Activated T-helper 1 cell treated with anti-CD3 and anti-CD28 coated beads, Interleukin-12 subunit alpha, Interleukin-12 subunit beta, Interleukin-2, Interleukin-4 antibody, amounts not matched to agents 30 ng/mL and 10 ng/mL and 1 ng/mL, durations not matched to agents 14 hours and 24 hours and 36 hours (primary cell): ENCODE measurements at places on chromosomes 4 and X. TPM values are rescaled to one million over a fixed set of nuclear protein-coding genes. Genes with fewer than 3 reads are reported as not detected.

The MAGIX gene
- 1.4 and 2.8 TPM in 2 replicates for total RNA-seq

The NALF2 gene
- 1.2 TPM in 2 replicates for total RNA-seq

The TBC1D9 gene
- 0.29 TPM in 1 of 2 replicates, not detected in the other for total RNA-seq

The ZXDA gene
- total RNA-seq, result 3.6 and 3.7 TPM in 2 replicates

The ENPEP gene
- 0.03 and 0.37 TPM in 2 replicates for total RNA-seq

The EDNRA gene
- total RNA-seq, result not detected in 2 replicates

The NLGN4X gene
- not detected in 2 replicates for total RNA-seq

The FGFBP2 gene
- 4.8 and 7.7 TPM in 2 replicates for total RNA-seq

The XAGE2 gene
- total RNA-seq, result not detected in 2 replicates

The TLR6 gene
- 1.3 and 1.7 TPM in 2 replicates for total RNA-seq

The PGAM4 gene
- total RNA-seq, result 0.39 and 0.47 TPM in 2 replicates

The PNMA6A gene
- total RNA-seq, result 0.56 and 0.73 TPM in 2 replicates

The NSUN7 gene
- total RNA-seq, result 0.23 and 0.66 TPM in 2 replicates

The GAB1 gene
- 0.66 and 1.4 TPM in 2 replicates for total RNA-seq

The HS6ST2 gene
- 1.1 TPM in 2 replicates for total RNA-seq

The PCSK1N gene
- total RNA-seq, result 0.36 and 0.42 TPM in 2 replicates

The PCDH7 gene
- not detected in 2 replicates for total RNA-seq

The MAGEC3 gene
- total RNA-seq, result not detected in 2 replicates

The UGT2B17 gene
- not detected in 2 replicates for total RNA-seq

The NPY1R gene
- not detected in 2 replicates for total RNA-seq

The ZCCHC18 gene
- total RNA-seq, result 0.57 and 0.76 TPM in 2 replicates

The CCDC110 gene
- not detected in 2 replicates for total RNA-seq

The L1CAM gene
- total RNA-seq, result 1.7 and 3.3 TPM in 2 replicates

The CETN2 gene
- 9.0 and 9.8 TPM in 2 replicates for total RNA-seq

The NCBP2L gene
- total RNA-seq, result not detected in 2 replicates

The TKTL2 gene
- total RNA-seq, result not detected in 2 replicates

The NIPAL1 gene
- 2.0 and 2.5 TPM in 2 replicates for total RNA-seq

The SPATA4 gene
- total RNA-seq, result not detected in 2 replicates

The MAGEA8 gene
- not detected in 2 replicates for total RNA-seq

The POF1B gene
- 0.05 and 0.12 TPM in 2 replicates for total RNA-seq

The NUDT10 gene
- total RNA-seq, result 0.20 and 0.57 TPM in 2 replicates

The TRIM75 gene
- total RNA-seq, result not detected in 2 replicates
